Omental fat pad (tissue), 4 donors: ENCODE measurements at places on chromosomes 11 and 22. TPM values are rescaled to one million over a fixed set of nuclear protein-coding genes. Genes with fewer than 3 reads are reported as not detected.
A peak's percentile ranks its signal among the peaks of the same experiment; 100 is the strongest.

The OR52H1 gene
- 1.8 TPM for total RNA-seq

The PTPMT1 gene
- 105 TPM for total RNA-seq

The F2 gene
- not detected for total RNA-seq

The FXYD6 gene
- 21.5 TPM for total RNA-seq

The TRIM44 gene
- total RNA-seq, result 47.3 TPM

The KRTAP5-9 gene
- total RNA-seq, result not detected

The ZBTB44 gene
- 45.5 TPM for total RNA-seq

The UPK3A gene
- total RNA-seq, result not detected

The KLHL22 gene
- 19.8 TPM for total RNA-seq

The OR52E8 gene
- not detected for total RNA-seq

The CDC42EP1 gene
- 42.2 TPM for total RNA-seq

The SLC22A8 gene
- not detected for total RNA-seq

The ZNF215 gene
- 0.36 TPM for total RNA-seq

- no peak for DNase-seq
These were observed 295.9 kb downstream of the MIAT start for GRCh38 chr22:26953012-26953883.

- no peak for DNase-seq
These were observed 52.6 kb downstream of the PITPNB start for GRCh38 chr22:27866135-27867084.

DNA sequence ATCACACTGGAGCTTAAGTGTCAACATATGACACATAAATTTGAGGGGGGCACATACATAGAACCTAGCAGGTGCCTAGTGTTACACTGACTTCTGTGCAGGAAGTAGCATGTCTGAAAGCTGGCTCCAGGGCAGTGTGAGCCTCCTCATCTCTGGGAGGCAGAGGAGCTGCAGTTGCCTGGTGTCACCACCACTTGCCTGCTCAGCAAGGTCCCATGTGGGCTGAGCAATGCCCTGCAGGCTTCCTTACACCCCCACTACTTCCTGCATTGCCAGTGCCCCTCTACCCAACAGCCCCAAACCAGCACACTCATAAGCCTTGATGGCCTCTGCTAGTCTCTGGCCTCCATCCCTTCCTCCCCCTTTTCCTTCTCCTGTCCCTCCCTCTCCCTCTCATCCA lies 165.8 kb downstream of the BUD13 start:
- DNase-seq, result no peak

- no peak for DNase-seq
These were observed 2.4 kb downstream of the SLC22A12 start for GRCh38 chr11:64593156-64594105.

DNA sequence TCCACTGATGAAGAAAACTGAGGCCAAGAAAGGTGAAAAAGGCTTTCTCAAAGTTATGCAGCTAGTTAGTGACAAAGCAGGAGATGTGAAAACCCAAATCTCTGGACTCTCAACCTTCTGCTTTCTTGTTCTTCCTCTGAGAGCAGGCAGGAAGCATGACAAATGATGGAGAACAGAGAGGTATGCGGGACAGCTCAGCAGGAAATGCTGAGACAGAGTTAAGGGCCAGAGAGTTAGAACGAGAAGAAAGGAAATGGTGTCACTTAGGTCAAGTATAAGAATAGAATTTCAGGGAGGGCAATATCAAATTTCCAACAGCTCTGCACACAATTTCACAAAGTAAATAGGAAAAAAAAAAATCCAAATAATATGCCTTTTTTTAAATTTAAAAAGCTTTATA lies 67.6 kb upstream of the ARHGAP42 start:
- no peak for DNase-seq

DNA sequence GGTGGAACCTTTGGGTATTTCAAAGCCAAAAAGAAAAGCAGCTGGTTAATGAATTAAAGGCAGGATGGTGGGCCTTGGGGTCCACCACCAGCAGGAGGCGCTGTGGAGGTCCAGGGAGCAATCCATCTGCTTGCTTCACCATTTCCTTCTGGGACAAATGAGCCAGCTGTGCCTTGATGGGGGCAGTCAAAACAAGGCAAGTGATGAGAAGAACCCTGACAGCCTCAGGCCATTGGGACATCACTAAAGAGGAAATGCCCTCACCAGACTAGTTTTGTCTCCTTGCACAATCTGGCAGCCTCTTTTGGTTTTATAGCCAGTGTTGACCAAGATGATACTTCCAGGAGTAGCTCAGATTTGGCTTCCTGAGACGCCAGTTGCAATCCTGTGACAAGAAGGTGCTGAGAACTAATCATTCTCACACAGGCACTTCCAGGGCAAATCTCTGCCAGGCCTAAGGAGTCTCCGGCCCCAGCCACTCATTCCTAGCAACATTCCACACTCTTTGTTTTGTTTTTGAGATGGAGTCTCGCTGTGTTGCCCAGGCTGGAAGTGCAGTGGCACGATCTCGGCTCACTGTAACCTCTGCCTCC lies 38.2 kb upstream of the WEE1 start:
- DNase-seq, result peak; percentile 60

GRCh38 chr11:24872651-24873311 lies 375.9 kb downstream of the LUZP2 start:
- DNase-seq, result no peak

DNA sequence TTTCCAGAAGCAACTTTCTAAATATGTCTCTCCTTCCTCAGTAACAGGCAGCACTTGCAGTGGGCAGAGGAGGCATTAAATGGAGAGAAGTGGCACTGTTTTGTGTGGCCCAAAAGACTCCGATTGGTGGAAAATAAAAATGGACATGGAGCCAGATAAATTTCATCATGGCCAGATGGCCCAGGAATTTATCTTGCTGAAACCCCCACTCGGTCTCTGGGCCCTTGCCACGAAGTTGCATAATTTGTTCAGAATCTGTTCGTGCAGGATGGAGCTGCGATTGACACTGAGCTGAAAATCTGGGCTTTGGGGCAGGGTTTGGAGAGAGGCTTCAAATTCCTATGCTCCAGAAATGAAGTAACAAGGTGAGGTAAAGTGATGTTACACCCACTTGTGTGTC lies 65.5 kb downstream of the C11orf91 start:
- DNase-seq, result peak; percentile 51

GRCh38 chr11:11178671-11179638 lies 174.1 kb downstream of the CSNK2A3 start:
- DNase-seq, result no peak

DNA sequence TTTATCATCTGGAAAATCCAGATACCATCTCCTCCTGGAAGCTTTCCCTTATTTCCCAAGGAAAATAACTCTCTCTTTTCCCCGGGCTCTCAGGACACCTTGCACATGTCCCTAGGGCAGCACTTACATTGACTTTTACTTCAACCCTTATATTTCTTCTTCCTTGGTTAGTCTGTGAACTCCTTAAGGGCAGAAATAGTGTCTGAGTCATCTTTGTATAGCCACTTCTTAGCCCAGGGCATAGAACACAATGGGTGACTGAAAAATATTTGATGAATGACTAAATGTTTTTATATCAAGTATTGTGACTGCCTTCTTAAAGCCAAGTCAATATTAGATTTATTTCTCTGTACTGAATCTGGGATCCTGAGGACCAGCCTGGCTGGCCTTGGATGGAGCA lies 45.4 kb upstream of the MYOD1 start:
- no peak for DNase-seq

- DNase-seq, result no peak
These were observed 3.8 kb upstream of the C11orf91 start for GRCh38 chr11:33704240-33705002.

- DNase-seq, result no peak
These were observed 5.1 kb downstream of the TOLLIP start for GRCh38 chr11:1304380-1304779.

GRCh38 chr11:105824457-105825013 lies 197.5 kb downstream of the MSANTD4 start:
- no peak for DNase-seq

DNA sequence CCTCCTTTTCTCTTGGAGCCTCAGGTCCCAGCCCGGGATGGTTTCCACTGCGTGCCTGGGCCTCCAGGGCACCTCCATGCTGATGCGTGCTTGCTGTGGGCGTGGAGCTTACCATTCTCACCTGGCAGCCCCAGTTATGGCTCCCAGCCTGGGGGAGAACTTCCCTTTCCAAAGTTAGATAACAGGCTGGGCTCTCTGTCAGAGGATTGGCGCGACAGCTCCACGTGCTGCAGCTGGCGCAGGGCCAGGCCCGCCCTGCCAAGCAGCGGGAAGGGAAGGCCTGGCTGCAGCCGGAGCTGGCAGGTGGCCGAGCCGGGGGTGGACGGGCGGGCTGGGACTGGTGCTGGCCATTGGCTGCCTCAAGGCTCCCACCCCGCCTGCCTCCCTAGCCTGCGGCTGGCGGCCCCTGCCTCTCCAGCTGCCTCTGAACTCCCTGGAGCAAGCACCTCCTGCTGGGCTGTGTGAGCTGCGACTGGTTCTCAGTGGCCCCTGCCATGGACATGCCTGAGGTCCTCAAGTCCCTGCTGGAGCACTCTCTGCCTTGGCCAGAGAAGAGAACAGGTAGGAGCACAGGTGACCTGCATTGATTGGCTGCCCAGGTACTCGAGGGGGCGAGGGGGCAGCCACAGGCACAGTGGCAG lies 14.6 kb upstream of the TEF start:
- DNase-seq, result peak; percentile 88

GRCh38 chr22:24359452-24360120 lies 67.8 kb upstream of the ADORA2A start:
- DNase-seq, result no peak

- DNase-seq, result no peak
These were observed 12.7 kb upstream of the IL10RA start for GRCh38 chr11:117973503-117973860.

DNA sequence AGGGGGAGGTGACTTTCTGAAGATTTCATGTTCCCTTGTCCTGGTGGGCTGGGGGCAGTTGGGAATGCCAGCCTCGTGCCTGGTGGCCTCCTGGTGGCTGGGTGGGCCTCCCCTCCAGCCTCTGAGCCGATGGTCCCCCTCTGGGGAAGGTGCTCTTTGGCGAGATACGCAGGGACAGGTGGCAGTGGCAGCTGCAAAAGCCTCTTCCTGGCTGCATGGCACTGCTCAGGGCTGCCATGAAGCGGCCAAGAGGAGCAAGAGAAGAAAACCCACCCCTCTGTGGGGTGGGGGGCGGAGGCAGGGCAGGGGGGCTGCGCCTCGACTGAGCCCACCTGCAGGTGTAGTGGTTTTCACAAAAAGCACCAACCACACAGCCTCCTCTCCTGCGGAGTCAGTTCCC lies 61.8 kb upstream of the PHF21B start:
- no peak for DNase-seq

DNA sequence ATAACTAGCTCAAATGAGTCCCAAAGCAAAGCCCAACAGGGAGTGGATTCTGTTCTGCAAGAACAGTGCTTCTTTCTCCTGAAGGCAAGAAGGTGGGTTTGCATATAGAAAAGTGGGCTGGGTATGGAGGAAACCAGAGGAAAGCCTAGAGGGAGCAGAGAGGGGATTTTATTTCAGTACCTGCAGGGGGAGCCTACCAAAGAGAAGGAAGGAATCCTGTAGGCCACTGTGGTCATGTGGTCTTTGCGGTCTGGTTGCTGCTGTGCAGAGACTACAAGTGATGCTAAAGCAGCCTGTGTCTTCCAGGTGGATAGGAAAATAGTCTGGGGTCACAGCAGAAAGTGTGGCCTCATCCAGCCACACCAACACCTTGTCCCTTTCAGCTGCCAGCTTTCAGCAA lies 33.2 kb upstream of the ZBTB16 start:
- DNase-seq, result no peak

DNA sequence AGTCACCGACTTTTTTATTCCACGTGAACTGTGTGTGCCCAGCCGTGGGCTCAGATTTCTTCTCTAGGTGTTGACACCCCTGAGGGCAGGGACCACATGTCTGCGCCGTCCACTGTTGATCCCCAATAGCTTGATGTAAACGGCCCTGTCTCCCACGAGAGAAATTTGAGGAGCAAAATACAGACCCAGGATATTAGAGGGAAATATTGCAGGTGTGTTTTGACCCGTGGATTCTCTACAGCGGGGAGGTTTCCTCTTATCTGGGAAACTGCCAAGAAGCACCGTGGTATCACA lies 437.5 kb downstream of the TBC1D22A start:
- no peak for DNase-seq

DNA sequence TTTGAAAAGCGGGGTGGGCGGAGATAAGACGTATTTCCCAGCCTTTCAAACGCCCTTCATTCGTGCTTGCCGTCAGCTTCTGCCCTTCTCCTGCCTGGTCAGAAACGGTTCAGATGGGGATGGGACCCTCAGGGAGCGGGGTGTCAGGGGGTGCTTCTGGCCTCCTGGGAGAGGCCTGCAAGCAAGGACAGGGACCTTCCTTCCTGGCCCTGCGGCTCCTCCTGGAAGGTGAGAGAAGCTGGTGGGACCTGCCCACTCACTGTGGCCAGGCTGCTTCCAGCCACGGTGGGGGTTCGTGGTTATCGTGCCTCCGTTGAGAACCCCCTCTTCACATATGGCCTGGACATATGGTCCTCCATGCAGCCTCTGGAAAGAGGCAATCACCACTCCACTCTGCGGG lies 104.6 kb downstream of the MPPED1 start:
- DNase-seq, result no peak

GRCh38 chr11:45560155-45560912 lies 105.1 kb downstream of the CHST1 start:
- no peak for DNase-seq

DNA sequence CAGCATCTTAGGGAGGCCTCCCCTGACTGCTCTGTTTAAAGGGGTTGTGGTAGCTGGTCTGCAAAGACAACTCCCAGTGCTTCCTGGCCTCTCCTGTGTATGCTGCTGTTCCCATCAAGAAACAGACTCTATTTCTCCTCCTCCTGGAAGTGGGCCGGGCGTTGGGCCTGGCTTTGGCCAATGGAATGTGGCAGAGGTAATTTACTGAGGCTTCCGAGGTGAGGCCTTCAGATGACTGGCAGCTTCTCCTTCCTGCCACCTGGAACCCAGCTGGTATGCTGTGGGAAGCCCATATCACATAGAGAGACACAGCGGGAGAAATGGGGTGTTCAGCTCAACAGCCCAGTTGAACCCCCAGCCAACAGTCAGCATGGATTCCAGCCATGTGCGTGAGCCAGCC lies 25.1 kb upstream of the EIF3D start:
- no peak for DNase-seq

DNA sequence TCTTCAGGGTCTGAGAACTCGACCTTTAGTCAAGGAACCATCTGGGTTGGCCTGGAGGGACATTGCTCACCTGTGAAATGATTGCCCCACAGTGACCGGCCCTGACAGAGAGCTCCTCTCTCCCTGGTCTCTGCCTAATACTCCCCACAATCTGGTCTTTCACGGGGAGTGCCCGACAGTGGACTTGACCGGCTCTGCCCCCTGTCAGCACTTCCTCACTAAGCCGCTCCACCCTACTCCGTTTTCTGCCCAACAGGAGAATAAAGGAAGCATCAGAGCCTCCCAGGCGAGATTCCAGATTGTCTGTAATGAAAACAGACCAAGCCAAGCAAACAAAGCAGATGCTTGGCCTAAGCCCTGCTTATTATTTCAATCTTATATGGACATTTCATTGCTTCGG lies 87.8 kb downstream of the FBXO7 start:
- DNase-seq, result no peak

GRCh38 chr11:60566776-60567175 lies 51.6 kb downstream of the MS4A13 start:
- no peak for DNase-seq
